ENCODE measurements at places on chromosomes 11 and 22. TPM values are rescaled to one million over a fixed set of nuclear protein-coding genes. Genes with fewer than 3 reads are reported as not detected.

Gene APOL4
- 14.3 TPM for total RNA-seq

Gene OR8A1
- total RNA-seq = not detected

Gene SLC22A6
- not detected for total RNA-seq

Gene ZP1
- not detected for total RNA-seq

Gene GALR3
- total RNA-seq = not detected

Gene VWCE
- total RNA-seq = 1.5 TPM

Gene CTSW
- 17.2 TPM for total RNA-seq

Gene LRRC55
- not detected for total RNA-seq
